Activated T-helper 9 cell treated with anti-CD3 and anti-CD28 coated beads, Interleukin-2, amount 50 U/mL, for 16 hours (primary cell): ENCODE measurements at places on chromosomes 3 and 15.

DNA sequence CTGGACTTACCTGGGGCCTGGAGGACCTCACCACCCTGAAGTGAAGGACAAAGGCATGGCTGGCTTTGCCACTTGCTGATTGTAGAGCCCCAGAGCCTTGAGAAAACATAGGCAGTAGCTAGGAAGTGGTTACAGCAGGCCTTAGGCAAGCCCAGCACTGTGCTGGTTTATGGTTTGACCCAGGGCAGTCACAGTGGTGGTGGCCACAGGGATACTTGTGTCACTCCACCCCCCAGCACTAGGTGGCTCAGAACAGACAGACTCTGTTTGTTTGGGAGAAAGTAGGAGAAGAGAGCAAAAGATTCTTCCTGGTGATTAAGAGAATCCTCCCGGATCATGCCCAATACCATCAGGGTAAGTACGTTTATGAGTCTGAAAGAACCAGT, 13.2 kb upstream of the COL8A1 start:
- DNase-seq, result no peak

- no peak for DNase-seq
These were observed 33.1 kb downstream of the PRR20G start for GRCh38 chr3:127254730-127255129.

GRCh38 chr3:152268555-152269055, at the start of gene MBNL1:
TSS of gene MBNL1 (plus strand) at chr3:152268929. CDS start at chr3:152300194, 31,265 bp downstream.
- DNase-seq, result peak; percentile 75

DNA sequence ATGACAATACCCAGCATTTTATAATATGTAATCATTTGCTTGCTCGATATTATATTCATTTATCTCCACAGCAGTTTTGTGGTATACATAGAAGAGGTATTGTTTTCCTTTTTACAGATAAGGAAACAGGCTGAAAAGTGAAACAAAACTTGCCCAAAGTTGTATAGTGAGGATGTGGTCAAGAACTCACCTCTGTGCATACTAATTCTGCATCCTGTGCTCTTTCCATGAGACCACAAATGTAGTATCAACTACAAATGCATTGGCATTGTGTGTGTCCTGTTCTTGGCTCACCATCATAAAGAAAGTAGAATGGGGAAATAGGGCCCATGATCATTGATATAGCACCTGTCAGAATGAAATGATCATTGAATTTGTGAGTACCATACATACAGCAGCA, 167.3 kb downstream of the NECTIN3 start:
- DNase-seq, result no peak

GRCh38 chr3:5918626-5919025, 731.1 kb downstream of the EDEM1 start:
- no peak for DNase-seq

- no peak for DNase-seq
These were observed 111.8 kb downstream of the TUSC7 start for GRCh38 chr3:116821371-116821770.

DNA sequence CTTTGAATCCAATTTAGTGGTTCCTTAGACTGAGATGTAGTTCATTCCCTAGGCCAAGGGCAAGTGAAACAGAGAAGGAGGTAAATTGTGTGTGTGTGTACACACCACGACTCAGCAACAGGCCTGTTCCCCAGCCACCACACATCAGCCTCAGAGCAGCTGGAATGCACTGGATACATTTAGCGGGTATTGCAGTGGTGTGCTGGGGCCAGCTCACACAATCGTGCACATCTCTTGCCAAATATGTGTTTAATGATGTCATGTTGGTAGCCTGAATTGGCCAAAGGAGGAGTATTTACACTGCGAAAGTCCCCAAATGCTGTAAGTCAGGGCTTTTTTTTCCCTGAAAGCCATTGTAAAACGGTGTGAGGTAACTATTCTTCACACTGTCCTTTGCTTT, 82.3 kb downstream of the RBPMS2 start:
- no peak for DNase-seq

DNA sequence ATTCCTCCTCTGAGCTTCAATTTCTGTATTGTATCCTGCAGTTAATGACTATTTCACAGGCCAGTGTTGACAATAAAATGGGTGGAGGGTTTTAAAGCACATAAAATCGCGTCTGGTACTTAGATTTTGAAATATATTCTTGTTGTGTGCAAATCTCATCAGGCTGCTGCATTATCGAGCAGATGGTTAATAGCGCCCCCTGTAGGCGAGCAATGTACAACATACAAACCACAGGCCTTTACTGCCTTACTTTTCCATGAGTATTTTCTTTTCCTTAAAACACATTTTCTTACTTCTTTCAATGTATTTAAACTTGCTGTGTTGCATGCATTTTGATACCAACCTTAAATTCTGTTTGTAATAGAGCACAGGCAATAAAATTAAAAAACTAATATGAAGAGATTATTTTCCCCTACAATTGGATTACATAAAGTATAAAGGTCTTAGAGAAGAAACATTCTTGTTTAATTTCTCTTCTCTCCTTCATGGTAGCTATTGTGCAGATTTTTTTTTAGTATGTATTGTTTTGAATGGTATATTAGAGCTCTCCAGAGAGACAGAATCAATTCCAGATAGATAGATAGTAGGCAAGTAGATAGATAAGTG, 608.4 kb downstream of the CADM2 start:
- DNase-seq, result no peak

DNA sequence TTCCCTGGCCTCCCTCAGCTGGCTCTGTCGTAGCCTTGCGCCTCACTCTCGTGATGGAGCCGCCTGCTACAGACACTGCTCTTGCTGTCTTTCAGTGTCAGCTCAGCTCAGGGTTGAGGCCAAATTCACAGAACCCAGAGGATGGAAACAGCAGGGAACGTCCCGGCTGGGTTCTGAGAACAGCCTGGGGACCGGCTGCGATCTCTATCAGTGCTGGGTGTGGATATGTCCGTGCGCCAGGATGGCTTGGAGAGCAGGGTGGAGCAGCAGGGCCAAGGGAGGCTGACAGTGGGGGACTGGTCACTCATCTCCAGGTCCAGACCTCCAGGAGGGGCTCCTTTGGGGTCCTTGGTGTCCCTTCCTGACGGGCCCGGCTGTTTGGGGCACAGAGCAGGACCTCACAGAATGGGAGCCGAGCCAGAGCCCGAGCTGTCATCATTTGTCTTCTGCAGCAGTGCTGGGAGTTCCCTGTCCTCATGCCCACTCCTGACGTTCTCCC, 18.4 kb downstream of the KLF15 start:
- no peak for DNase-seq

GRCh38 chr3:187831125-187832051, 86.1 kb upstream of the BCL6 start:
- no peak for DNase-seq

- DNase-seq, result no peak
These were observed 360.8 kb upstream of the PROK2 start for GRCh38 chr3:72145506-72146380.

- no peak for DNase-seq
These were observed 83.2 kb upstream of the LRRFIP2 start for GRCh38 chr3:37257581-37257980.

DNA sequence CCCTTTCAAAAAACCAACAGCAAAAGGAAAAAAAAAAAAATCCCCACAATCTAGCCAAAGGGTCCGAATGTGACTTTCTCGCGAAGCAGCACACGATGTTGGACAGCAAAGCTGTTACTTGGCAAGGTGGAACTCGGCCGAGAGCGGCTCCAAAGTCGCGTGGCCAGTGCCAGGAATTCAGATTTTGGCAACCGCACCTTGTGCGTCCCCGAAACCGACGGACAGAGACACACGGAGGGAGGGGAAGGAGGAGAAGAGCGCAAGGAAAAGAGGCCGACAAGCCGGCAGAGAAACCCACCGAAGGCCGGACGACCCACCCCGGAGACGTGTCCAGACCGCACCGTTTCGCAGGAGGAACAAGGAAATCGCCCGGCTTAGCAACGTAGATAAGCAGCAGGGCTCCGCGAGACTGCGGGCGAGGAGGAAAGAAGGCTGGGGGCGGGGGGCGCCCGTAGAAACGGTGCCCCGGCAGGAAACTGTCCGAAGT, 517.3 kb downstream of the MECOM start:
- DNase-seq, result no peak

DNA sequence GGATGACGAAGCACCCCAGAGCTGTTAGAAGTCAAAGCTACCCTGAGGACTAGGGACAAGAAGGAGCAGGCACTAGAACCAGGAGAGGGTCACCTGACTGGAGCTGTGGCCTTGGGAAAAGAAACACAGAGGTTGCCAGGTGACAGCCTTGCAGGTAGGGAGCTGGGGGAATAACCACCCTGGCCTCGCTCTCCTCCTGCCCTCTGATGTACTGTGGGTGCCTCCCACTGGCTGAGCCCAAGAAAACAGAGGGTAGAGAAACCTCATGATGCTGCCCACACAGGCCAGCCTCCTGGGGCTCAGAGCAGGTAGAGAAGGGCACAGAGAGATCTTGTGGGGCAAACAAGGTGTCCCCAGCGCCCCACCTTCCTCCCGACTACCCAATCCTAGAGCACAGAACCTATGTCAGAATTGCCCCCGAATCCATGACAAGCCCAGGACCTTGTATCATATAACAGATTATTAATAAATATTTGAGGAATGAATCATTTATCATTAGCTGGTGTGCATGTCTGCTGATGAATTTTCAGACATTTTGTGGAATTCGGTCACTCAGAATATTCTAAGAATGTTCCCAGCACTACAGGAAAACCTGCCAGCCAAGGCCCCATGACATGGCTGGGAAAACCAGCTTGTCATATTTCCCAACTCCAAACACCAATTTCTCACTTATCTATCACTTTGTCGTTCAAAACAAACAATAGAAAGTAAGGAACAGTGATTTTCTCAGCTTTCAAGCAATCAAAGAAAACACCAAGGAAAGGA, 59.8 kb upstream of the MEX3B start:
- DNase-seq, result no peak

DNA sequence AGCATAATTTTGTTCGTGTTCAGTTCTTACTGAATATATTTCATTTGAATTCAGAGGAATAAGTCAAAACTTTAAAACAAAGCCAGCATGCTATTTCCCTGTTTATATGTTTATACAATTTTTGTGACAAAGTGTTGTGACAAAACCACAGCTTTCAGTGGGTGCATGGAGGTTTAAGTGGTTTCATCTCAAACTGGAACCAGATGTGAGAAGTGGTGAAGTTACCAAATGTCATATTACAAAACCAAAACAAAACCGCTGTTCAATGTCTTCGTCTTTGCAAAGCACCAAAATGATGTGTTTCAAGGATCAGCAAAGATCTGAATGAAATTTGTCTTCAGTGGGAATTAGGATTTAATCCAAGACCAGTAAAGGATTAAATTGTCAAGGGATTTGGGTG, 59.3 kb upstream of the OSTN start:
- DNase-seq, result no peak

DNA sequence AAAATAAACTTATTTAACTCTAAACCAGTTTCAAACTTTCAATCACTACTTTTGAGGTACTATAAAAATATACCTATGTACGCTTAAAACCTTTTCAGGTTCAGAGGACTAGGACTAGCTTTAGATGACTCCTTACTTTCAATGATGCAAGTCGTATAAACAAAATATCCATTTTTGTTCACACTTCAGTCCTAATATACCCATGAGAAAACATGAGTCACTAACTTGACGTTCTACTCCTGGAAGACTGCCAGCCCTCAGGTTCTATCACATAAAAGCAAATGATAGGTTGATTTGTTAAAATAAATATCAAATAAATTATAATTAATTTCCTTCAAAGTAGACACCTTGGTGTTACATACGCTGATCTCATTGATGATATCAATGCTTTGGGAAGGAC, 10.6 kb upstream of the P3H2 start:
- DNase-seq, result no peak

GRCh38 chr3:197749315-197749600, 425 bp upstream of the FYTTD1 start:
- peak; percentile 41 for DNase-seq

- DNase-seq, result no peak
These were observed 33.9 kb downstream of the RARB start for GRCh38 chr3:25461946-25462345.

GRCh38 chr3:195895078-195895860, 13.1 kb downstream of the TNK2 start:
- DNase-seq, result peak; percentile 31

DNA sequence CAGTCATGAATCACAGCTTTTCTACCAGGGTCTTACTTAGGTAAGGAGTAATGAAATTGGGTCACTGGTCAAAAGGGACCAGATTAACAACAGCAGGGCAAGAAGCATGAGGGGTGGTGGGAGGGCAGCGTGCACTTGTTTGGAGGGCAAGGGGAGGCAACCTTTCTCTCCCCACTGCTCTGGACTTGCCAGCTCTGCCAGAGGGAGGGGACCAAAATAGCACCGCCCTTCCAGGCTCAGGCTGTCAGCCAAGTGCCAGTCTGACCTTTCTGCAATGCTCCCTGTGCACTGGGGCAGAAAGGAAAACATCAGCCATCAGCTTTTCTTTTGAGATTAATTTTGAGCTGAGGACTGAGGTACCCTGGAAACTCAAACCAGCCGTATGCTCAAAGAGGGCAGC, 4.5 kb upstream of the ULK3 start:
- no peak for DNase-seq

GRCh38 chr3:14494973-14495300, 45.2 kb downstream of the GRIP2 start:
- no peak for DNase-seq

GRCh38 chr3:119609301-119609700, 11.6 kb downstream of the PLA1A start:
- no peak for DNase-seq
